ENCODE measurements at places on chromosomes 2 and 18.

- no peak for DNase-seq
Observed at GRCh38 chr2:175251425-175252041, 70.0 kb upstream of the ATP5MC3 start.

DNA sequence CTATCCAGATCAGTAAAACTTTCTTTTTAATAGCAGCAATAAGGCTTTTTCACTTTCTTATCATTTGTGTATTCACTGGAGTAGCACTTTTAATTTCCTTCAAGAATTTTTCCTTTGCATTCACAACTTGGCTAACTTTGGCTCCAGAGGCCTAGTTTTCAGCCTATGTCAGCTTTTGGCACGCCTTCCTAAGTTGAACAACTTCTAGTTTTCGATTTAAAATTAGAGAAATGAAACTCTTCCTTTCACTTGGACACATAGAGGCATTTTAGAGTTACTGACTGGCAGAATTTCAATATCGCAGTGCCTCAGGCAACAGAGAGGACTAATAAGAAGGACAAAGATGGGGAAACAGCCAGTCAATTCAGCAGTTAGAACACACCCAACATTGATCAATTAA is 577.4 kb downstream of the DSC3 start:
- DNase-seq: no peak

DNA sequence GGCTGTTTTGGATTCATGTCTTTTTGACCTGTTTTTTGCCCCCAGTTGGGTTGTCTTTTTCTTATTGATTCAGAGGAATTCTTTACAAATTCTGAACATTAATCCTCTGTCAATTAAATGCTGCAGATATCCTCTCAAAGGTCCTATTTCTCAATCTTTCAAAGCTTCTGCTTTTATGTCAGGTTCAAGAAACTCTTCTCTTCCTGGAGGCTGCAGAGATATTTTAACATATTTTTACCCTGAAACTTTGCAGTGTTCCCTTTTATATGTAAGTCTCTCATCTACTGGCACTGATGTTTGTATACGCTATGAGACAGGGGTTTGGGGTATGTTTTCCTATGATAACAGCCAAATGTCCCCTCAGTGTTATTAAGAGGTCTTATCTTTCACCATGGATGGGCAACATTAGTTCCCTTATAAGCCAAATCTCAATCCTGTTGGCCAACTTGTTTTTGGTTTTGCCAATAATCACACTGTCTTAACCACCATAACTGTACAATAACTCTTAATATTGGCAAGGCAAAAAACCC is 159.3 kb downstream of the HDAC4 start:
- no peak for DNase-seq

GRCh38 chr2:99101697-99102096 is 39.8 kb upstream of the C2orf15 start:
- DNase-seq: no peak

DNA sequence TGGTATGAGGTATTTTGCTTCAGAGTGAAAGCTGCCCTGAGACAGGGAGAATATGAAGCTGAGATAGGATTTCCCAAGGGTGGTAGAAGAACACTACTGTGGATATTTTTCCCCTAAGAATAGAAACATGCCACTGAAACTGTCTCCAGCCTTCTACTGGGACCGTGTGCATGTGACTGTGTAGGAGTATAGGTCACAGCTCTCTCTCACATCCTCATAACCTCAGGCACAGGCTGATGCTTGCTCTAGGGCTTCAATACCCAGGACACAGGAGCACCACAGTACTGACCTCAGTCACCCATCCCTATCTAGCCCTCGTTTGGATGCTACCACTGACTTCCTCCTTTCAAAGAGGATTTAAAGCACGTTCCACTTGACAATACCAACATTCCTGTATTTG is 67.2 kb downstream of the REV1 start:
- no peak for DNase-seq

DNA sequence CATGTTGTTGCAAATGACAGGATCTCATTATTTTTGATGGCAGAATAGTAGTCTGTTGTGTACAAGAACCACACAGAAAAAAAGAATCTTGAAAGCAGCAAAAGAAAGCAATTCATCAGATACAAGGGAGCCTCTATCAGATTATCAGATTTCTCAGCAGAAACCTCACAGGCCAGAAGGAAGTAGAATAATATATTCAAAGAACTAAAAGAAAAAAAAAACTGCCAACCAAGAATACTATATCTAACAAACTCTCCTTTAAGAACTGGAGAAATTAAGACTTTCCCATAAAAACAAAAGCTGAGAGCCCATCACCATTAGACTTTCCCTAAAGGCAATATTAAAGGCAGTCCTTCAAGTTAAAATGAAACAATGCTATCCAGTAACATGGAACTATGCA is 15.4 kb downstream of the SULT1C4 start:
- no peak for DNase-seq

GRCh38 chr2:197198890-197199289 is 111.7 kb downstream of the ANKRD44 start:
- peak; percentile 76 for DNase-seq

- DNase-seq: no peak
Observed at GRCh38 chr2:62184512-62185230, 11.2 kb upstream of the B3GNT2 start.

DNA sequence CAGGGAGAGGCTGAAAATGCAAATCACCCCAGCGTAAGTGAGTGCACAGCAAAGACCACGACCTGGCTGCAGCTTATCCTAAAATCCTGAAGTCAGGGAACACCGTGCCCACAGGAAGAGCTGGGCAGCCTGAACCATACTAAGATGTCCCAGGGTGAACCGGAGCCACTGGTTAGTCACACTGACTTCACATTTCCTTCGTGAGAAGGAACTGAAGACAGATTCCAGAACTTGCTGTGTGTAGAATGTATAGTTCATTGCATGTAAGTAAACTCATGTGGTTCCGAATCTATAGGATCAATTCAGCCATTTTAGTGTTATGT is 84.6 kb upstream of the NDUFV2 start:
- DNase-seq: no peak

DNA sequence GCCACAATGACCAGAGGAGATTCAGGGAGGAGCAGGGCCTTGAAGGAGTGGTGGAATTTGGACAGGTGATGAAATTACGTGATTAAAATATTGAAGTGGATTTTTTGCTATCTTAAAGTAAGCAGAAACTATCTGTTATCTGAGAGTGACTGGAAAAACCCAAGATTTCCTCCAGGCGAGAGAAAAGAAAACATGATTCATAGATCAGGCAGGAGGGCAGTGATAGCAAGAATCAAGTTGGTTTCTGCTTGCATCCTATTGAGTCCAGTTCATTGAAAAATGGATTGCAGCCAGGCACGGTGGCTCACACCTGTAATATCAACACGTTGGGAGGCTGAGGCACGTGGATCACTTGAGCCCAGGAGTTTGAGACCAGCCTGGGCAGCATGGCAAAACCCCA is 127.8 kb downstream of the NXPH2 start:
- DNase-seq: no peak

DNA sequence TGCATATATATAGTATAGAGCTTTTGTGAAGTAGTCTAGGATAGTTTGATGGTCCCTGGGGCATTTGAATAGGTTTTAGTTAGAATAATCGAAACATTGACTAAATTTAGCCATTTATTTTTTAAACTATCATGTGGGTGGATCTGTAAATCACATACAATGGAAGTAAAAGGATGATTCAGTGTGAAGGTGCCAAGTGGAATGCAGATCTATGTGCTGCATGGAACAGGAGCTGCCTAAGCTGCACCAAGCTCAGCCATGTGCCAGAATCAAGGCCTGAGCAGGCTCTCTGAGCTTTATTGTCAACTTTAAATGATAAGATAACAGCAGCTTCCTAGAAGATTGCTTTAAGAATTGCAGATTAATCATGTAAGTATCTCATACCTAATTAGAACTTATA is 1996.2 kb upstream of the PIK3C3 start:
- no peak for DNase-seq

DNA sequence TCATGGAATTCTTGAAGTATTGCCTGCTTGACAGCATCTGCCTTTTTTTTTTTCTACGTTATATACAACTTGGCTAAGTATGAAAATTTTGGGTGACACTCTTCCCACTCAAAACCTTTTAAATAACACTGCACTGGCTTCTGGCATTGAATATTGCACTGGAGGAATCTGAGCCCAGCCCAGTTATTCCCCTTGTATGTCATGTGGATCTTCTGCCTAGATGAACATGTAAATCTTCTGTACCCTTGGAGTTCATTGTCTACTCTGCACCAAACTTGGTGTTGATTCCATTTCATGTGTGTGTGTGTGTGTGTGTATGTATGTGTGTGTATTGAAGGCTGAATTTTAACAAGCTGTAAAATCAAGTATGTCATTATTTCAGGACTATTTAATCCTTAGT is 59.4 kb downstream of the NAPG start:
- no peak for DNase-seq

GRCh38 chr2:241894056-241894641 is 24.6 kb downstream of the RTP5 start:
- no peak for DNase-seq

DNA sequence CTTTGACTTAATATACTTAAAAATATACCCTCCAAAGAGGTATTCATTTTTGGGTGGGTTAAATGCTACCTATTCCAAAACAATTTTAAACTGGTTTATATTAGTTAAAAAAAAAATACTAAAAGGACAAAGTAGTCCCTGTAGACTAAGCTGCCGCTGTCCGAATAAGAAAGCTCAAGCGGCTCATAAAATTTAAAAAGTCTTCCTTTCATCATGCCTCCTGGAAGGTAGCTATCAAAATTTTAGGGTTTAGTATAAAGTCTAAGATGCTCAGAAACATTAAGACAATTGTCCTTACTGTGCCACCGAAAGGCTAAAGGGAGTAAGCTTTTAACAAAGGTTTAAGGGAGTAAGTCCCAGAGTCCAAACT is 440 bp upstream of the UGGT1 start:
- no peak for DNase-seq

- no peak for DNase-seq
Observed at GRCh38 chr2:63791387-63791786, 50.3 kb upstream of the UGP2 start.

- no peak for DNase-seq
Observed at GRCh38 chr2:98253461-98254070, 92.7 kb upstream of the CNGA3 start.

GRCh38 chr2:59339121-59339836 is 1098.2 kb upstream of the FANCL start:
- no peak for DNase-seq

GRCh38 chr2:46068636-46069035 is 228.6 kb upstream of the EPAS1 start:
- DNase-seq: no peak

GRCh38 chr2:96554293-96555145 is 18.0 kb downstream of the ARID5A start:
- peak; percentile 64 for DNase-seq

DNA sequence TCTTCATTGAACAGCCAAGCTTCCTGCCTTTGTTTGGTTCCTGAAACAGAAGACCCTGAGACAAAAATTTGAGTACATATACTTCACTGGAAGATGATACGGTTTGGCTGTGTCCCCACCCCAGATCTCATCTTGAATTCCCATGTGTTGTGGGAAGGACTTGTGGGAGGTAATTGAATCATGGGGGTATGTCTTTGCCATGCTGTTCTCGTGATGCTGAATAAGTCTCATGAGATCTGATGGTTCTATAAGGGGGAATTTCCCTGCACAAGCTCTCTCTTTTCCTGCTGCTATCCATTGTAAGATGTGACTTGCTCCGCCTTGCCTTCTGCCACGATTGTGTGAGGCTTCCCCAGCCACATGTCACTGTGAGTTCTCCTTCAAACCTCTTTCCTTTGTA is 76.5 kb downstream of the BABAM2 start:
- DNase-seq: no peak

DNA sequence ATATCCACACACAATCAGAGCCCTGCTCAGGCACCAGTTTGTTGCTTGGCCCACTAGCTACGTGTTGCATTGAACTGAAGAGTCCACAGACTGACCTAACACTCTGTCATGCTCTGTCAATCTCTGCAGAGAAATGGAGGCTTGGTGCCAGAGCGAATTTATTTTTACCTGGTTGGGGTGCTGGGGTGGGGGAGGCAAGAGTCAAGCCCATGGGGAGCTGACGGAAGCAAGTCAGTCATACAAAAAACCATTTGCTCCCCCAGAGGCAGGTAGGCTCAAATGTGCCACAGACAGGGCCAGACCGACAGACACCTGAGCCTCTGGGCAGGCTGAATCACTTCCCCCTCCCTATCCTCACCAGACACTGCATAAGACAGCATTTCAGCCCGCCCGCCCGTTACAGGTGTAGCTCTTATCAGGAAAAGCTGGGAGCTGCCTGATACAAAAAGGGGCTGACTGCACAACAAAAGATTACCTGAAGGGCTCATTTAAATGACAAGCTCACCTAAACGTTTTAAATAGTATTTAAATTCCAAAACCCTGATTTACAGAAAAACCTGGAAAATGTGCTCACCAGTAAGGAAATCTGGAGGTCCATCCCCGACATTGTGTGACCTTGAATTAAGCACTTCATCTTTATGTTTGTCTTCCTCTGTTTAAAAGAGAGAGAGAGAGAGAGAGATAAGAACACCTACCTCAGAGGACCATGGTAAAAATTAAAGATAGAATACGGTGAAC is 2.1 kb upstream of the PCBP1 start:
- DNase-seq: peak; percentile 63

DNA sequence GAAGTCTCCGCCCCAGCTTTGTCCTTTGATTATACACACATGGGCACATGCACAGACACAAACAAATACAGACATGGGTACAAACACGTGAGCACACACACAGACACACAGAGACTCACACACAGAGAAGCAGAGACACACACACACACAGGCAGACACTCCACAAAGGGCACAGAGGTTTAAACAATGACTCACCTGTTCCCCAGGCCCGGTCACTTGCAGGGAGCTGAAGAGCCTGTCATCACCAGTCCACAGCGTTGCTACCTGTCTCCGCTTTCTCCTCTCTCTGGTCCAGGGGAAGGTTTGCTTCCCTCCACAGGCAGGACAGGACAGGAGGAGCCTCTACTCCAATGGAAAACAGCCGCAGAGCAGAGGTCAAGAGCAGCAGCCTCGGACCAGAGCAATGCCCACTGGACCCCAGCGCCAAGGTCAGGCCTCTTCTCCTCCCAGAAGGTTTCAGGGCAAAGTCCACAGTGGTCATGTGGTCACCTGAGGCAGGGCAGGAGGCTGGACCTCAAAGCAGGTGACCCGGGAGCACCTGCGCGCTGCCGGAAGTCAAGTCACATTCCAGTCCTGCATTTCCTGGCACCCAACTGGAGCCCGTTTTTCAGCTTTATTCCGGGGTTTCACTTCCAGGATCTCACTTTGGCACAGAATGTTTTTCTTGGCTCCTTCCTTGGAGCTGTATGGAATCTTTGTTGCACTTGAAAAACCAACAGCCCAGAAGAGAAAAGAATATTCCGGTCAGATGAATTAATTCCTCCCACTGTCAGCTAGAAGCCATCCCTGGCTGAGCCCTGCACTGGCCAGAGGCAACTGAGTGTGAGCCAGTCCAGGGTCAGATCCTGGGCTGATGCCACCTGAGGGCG is at the start of gene RAB17:
Gene RAB17, minus strand, starts transcription at position 463 of the 869 bp plus-strand sequence. CDS start 4,580 bp downstream, outside the sequence.
- no peak for DNase-seq

DNA sequence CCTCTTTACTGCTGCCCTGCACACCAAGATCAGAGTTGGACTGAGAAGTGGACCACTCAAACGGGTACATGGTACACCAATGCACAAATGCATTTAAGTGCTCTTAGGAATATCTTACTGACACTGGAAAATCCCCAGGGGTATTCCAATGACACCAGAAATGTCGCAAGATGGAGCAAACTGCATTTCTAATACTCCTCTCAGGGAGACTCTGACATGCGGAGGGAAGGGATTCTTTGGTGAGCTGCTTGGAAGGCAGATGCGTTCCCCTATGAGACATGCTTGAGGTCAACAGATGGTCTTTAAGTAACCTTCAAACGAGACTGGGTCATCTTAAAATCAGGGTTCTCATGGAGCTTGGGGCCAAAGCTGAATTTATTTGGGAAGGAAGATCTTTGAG is 521.8 kb upstream of the TCF4 start:
- no peak for DNase-seq

GRCh38 chr2:36659872-36660312 is 36.6 kb upstream of the VIT start:
- DNase-seq: no peak
